Activated gamma-delta T cell treated with anti-CD3 and anti-CD28 coated beads, Interleukin-2, amount 50 U/mL, for 16 hours (primary cell): ENCODE measurements at places on chromosomes 5 and 9.

DNA sequence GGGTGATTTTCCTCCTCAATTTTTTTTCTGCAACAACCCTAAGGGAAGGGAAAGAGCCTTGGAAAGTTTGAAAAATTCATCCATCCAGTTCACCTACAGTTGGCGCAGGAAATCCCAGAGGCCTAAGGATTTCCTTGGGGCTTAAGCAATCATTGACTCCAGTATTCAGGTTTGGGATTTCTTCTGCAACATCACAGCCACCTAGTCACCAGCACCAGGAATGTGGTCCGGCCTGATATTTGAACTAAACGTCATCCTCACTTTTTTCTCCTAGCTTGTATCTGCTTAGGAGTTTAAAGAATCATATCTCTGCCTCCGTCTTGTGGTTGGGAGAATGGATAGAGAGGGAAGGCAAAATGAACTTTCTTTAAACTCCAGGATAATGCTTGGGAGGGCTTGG lies 20.2 kb upstream of the TLE4 start:
- DNase-seq, result no peak

DNA sequence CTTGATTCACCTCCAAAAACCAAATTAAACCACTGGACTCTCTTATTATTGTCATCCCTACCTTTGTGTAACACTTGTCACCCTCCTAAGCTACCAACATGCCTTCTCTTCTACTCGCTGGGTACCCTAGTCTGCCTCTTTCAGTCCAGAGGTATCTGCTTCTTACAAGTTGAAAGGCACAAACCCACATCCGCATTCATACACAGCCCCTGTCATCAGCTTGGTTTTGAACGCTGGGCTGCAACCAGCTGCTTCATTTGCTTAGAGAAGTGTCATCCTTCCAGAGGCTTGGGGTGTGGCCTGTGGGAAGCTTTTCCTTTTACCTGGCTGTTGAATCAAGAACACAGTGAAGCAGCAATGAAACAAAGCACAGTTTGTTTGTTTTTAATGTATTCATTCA lies 138.8 kb upstream of the WWC1 start:
- no peak for DNase-seq

GRCh38 chr9:124353811-124354274 lies 61.4 kb downstream of the PSMB7 start:
- no peak for DNase-seq

DNA sequence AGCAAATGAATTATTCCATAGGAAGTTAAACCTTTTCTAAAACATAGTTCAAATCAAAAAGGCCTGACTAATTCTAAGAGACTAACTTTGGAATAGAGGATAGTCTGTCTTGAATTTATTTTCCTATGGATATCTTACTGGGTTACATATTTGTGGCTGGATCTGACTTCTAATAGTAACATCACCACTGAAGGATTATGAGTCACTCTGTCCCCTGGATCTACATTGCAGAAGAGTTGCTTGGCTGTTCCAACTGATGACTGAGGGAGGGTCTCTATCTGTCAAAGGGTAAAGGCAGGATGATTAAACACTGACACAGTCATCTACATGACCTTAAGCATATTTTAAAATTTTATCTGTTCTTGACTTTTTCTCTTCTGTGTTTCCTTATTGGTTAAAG lies 119.6 kb upstream of the FST start:
- no peak for DNase-seq

GRCh38 chr5:154861946-154862345 lies 3.5 kb downstream of the CNOT8 start:
- no peak for DNase-seq

GRCh38 chr5:53987101-53987500 lies 323.3 kb downstream of the ARL15 start:
- no peak for DNase-seq

- no peak for DNase-seq
Measured at GRCh38 chr5:103407402-103407801, 148.8 kb downstream of the MACIR start.

- DNase-seq, result no peak
Measured at GRCh38 chr5:174188295-174188694, 142.8 kb downstream of the NSG2 start.

GRCh38 chr5:147101659-147102369 lies 133.0 kb upstream of the STK32A start:
- no peak for DNase-seq

DNA sequence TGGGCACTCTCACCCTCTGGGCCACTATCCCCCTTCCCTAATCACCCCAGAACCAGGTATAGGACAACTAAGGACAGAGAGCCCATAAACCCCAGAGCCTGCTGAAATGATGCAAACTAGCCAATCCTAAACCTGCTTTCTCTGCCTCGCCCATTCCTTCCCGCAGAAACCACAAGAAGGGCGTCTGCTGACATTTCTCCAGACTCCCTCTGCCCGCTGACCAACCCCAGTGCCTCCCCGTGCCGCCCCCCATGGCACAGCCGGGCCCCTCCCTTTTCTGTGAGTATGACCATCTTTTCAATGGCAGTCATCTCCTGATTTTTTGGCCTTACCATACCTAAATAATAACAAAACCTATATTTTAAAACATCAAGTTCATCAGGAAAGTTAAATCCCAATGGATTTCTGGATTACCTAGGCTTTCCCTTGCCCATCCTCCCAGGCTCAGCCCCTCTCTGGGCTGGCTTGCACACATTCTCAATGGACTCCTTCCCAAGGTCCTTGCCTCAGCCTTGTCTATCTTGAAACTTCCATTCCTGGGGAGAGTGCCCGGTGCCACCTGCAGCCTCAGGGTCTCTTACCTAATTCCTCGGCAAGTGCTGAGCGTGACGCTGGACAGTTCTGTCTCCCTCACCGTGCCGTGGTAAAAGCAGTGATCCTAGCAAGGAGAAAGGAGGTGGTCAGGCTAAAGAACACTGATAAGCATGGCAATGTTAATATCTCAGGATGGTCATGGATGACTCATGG lies 45.2 kb downstream of the ADAM19 start:
- no peak for DNase-seq

- DNase-seq, result no peak
Measured at GRCh38 chr5:73939557-73939956, 313.6 kb downstream of the ARHGEF28 start.

DNA sequence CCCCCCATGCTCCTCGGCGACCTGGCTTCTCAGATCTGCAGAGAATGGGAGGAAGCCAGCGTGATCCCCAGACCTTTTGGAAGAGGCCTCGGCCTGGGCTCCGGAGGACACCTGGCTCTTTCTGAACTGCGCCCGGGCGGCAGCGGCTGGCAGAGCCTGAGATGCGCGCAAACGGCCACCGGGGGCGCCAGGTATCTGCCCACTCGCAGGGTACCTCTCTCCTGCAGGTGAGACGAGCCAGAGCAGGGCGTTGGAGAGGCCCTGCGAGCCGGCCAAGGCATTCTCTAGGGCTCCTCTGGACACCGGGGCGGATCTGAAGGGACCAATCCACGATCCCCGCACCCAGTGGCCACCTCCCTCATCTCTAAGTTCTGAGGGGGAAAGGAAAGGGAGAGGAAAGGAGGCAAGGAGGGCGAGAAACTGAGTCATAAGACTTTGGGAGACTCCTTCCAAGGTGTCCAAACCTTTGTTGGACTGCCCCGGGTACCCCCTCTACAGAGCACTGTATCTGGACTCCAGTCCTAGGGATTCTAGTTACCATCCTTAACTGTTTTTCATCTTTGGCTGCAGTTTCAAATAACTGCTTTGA lies 55.0 kb upstream of the SLC46A2 start:
- no peak for DNase-seq

GRCh38 chr9:3914416-3914815 lies 385.5 kb downstream of the GLIS3 start:
- DNase-seq, result no peak

GRCh38 chr9:112115970-112116753 lies 58.9 kb downstream of the SUSD1 start:
- DNase-seq, result no peak

DNA sequence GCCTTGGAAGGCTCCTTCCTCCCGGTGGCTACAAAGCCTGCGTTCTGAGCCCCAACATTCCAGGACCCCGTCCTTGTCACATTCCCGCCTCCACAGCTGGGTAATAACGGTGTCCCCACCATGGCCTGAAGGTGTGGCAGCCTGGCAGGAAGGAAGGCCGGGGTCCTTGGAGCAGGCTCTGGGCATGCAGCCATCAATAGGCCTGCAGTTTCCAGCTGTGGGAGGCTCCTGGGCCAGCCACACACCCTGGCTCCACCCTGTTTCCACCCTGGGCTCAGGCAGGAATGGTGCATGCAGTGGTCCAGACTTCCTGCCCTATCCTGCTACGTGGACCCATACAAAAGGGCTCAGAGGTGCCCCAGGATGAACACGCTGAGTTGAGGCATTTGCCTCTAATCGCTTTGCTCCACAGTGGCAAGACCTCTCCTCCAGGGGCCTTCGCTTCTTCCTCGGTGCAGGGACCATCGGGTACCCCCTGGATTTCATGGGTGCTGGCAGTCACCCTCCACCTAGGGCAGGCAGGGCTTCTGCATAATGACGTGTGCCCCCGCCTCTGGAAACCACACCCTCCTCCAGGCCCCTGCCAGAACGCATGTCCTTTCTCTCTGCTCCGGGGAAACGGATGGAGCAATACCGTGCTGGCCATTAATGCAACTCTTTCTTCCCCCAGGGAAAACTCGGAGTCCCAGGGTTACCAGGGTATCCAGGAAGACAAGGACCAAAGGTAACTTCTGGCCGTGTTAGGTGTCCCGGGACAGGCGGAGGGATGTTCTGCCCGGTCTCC lies 95.1 kb upstream of the FCN2 start:
- no peak for DNase-seq

DNA sequence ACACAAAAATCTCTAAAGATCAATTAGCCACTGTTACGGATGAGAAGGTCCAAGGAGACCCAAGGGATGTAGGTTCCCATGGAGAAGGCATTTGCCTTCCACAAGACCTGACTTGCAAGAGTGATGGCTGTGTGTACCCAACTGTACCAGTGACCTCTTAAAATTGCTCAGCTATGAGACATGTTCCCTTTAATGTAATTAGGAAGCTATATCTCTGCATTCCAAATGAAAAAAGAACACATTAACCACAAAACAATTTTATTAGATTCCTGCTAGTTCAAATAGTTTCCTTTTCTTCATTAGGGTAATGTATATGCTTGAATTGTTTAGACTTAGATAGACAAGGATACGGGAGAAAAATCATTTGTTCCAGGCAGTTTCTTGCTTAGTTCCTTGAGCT lies 3.3 kb downstream of the OR2Y1 start:
- no peak for DNase-seq

DNA sequence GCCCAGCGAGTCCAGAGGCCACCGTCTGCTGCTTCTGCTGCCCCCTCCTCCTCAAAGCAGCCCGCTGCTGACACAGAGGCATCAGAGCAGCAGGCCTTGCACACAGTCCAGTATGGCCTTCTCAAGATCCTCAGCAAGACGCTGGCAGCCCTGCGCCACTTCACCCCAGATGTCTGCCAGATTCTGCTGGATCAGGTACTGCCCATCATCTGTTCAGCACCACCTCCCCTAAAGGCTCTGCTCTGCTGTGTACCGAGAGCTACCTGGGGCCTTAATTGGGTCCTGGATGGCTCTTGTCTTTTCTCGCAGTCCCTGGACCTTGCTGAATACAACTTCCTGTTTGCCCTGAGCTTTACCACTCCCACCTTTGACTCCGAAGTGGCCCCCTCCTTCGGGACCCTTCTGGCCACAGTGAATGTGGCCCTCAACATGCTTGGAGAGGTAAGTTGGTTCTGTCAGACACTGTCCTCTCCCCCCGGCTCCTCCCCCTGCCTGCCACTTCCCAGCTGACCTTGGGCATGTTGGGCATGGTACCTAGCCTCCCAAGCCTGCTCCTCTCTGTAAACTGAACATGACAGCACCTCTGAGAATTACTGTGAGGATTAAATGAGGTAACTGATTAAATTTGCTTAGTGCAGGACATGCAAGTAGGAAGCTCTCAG lies 22.7 kb downstream of the SH3GLB2 start:
- DNase-seq, result no peak

DNA sequence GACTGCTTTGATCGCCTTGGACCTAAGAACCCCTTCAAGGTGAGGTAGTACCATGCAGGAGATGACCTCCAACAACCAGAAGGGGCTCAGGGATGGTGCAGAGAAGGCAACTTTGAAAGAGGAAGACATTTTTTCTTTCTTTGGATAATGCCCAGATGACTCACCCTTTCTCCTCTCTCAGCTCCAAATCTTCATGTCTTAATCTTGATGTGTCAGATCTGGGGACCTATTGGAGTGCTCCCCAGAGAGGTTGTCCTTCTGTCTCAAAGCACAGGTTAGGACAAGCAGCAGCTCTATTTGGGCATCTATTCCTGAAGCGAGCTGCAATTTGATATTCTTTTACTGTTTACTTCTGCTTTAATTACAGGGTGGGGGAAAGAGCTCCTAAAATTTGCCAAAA lies 229.9 kb upstream of the MAP3K1 start:
- DNase-seq, result no peak

GRCh38 chr9:95022657-95023056 lies 294.9 kb downstream of the FANCC start:
- DNase-seq, result no peak

DNA sequence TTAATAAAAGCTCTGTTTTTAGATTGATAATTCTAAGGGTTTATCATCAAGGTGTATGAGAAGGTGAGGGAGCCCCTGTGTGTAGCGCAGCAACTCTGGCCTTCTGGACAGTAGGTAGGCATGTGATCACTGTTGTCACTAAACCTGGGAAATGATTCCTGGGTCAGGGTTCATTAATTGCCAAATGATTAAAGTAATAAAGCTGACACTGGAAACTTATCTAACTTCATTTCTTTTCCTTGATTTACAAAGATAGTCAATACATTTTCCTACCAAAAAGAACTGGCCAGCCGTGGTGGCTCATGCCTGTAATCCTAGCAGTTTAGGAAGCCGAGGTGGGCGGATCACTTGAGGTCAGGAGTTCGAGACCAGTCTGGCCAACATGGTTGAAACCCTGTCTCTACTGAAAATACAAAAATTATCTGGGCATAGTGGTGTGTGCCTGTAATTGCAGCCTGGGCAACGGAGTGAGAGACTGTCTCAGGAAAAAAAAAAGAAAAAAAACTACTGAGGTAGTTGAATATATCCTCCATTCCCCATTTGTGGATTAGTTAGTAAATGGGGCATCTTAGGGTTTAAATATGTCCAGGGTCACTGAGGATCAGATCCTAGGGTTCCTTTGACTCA lies 2.4 kb downstream of the EHMT1 start:
- DNase-seq, result no peak

- no peak for DNase-seq
Measured at GRCh38 chr9:18451406-18451805, 22.5 kb upstream of the ADAMTSL1 start.

DNA sequence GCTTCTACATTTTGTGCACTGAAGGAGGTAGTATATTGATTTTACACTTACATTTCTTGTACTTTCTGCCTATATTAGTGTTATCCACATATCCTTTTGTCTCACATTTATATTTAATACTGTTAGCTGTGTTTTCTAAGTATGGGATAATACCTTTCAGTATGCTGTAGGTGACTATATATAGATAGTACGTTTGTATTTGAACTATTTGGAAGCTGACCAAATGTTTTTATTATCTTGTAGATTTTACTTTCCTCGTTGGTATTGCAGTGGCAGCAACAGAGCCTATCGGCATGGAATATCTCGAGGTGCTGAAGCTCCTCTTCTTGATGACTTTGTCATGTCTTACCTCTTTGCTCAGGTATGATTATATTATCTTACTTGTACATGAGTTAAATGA lies 59.1 kb downstream of the JAK2 start:
- DNase-seq, result no peak
